ENCODE measurements at places on chromosomes 2 and 18.
A peak's percentile ranks its signal among the peaks of the same experiment; 100 is the strongest.

DNA sequence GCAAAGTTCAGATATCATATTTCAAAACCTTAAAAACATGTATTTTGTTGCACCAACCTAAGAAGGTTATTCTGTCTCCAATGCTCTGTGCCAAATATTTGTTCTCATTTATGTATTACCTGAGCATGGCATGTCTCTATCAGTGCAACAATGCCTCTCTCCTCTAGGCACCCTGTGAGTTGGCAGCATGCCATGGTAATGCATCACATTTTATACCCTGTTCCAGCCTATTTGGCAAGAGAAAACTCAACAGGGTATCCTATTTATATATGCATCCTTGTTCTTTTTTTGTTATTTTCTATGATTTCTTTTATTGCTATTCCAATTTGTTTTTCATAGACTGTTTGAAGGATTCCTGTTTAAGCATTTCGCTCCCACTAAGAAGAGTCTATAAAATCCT, 126.3 kb upstream of the NRXN1 start:
- DNase-seq = no peak

DNA sequence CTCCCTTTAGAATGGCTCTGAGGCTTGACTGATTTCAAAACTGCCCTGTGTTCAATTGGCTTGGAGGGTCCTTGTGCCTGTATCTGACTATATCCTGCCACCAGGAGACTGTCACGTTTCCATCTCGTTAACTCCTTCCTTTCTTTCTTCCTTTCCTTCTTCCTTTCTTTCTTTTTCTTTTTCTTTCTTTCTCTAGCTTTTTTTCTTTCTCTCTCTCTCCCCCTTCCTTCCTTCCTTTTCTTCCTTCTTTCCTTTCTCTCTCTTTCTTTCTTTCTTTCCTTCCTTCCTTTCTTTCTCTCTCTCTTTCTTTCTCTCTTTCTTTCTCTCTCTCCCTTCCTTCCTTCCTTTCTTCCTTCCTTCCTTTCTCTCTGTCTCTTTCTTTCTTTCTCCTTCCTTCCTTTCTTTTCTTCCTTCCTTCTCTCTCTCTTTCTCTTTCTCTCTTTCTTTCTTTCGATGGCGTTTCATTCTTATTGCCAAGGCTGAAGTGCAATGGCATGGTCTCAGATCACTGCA, 38.1 kb upstream of the EML6 start:
- no peak for DNase-seq

DNA sequence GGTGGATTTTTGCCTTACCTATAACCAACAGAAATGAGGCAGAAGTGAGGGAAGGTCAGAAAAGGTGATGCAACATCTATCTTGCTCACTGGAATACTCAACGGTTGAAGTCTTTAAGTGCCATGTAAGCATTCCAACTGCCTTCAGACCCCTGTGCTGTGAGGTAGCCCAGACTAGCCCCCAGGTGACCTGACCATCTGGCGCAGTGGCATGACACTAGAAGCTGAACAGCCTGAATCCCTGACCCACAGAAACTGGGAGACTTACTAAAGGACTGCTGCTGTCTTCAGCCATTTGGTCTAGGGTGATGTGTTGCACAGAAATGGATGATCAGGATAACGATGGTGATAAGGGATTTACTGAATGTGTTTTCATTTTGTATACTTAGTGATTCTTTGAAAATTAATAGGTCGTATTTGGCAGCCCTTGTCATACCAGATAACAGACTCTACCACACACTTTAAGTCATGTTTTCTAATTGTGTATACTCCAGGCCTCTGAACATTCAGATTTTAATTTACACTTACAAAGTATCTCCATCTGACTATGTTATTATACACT, 161.5 kb downstream of the STK39 start:
- no peak for DNase-seq

- DNase-seq = no peak
Measured at GRCh38 chr2:220167956-220168355, 540.5 kb downstream of the SLC4A3 start.

- no peak for DNase-seq
Measured at GRCh38 chr2:215556979-215557378, 121.1 kb upstream of the FN1 start.

DNA sequence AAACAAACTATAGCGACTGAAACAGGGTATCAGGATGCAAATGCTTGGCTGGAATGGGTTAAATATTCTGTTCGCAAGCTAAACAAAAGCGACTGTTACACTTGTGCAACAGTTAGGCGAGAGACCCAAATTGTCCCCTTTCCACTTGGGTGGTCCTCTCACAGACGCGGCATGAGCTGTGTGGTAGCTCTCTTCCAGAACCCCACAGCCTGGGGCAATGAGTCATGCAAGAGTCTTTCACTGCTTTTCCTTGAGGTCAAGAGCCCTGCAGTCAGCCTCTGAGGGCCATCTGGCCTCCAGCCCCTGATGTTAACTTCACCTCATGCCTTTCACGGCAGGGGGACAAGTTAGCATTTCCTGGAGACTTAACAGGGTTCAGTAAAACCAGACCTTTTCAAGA, 25.7 kb downstream of the SULT1C4 start:
- no peak for DNase-seq

GRCh38 chr2:120313695-120314615, 32.0 kb upstream of the INHBB start:
- no peak for DNase-seq

DNA sequence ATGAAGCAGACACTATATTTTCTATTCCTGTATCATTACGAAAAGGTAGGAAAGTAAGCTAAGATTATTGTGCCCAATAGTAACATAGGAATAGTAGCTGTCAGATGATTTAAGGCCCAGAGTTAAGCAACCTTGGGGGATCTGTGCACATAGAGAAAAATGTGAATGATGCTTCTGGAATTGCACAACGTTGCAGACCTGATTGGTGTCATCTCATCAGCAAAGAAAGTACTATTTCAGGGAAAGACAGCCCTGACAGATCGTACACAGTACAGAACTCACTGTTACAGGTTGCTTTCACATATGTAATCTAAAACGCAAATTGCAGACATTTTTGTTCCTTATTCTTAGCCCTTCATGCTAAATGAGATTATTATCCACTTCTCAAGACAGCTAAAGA, 535.9 kb downstream of the TRIB2 start:
- no peak for DNase-seq

DNA sequence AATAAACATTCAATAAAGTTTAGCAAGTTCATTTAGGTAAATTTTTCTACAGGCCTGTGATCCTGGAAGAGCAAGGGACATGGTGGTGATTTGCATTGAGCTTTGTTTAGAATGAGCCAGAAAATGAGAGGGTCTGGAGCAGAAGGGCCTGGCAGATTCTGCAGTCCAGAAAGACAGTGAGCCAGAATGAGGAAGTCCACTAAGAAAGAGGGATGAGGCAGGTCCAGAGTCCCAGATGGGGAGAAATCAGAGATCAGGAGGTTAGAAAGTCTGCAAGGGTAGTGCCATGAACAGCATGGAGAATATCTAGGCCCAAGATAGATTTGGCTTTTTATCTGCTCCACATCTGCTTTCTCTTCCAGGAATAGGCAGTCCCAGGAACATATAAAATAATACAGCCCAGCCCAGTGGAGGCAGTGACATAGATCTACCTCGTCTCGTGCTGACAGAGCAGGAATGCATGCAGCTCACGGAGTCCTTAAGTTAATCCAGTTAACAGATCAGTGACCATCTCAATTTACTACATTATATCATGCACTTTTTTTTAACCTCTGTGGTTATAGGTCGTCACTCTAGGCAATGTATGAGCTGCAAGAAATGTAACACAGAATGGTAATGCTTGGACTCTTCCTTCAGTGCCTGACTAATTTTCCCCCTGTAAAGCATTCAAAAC, 429.0 kb downstream of the SUCLG1 start:
- no peak for DNase-seq

DNA sequence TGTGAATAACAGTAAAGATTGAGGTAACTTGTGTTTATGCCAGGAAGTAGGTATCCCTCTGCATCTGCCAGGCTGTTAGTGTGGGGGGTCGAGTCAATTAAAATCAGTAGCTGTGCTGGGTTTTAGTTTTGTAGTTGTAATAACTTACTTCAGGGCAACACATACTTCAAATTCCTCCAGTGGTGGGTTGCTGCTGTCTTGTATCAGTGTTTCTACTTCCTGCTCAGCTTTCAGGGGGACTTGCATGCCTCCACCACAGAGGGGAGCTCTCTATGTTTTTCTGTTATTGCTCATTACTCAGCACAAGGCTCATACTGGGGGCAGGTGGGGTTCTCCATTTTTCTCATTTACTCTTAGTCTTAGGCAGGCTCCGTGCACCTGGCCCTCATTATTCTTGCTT, 136.8 kb downstream of the CAPN13 start:
- no peak for DNase-seq

GRCh38 chr2:182705761-182706160, 10.3 kb upstream of the DNAJC10 start:
- DNase-seq = no peak

- peak; percentile 9 for DNase-seq
Measured at GRCh38 chr2:46296216-46296839, 879 bp upstream of the EPAS1 start.

DNA sequence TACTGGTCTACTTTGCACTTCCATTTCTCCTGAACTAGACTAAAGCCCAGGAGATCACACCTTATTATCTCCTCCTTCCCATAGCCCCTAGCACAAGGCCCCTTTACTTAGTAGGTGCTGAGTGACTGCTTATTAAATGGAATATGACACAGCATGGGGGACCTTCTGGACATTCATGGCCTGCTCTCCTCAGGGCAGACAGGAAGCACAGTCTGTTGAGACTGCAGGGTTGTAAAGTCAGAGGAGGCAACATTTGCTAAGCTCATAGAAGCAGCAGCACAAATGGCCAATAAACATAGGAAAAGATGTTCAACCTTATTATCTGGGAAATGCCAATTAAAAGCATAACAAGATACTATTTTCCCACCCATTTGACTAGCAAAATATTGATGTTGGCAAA, 75.3 kb downstream of the DNMT3A start:
- no peak for DNase-seq

- peak; percentile 5 for DNase-seq
Measured at GRCh38 chr18:12420821-12421421, 13.2 kb downstream of the PRELID3A start.

GRCh38 chr2:241015439-241015838, 17.0 kb downstream of the SNED1 start:
- no peak for DNase-seq

- no peak for DNase-seq
Measured at GRCh38 chr2:174729797-174730697, 34.2 kb downstream of the CHRNA1 start.

DNA sequence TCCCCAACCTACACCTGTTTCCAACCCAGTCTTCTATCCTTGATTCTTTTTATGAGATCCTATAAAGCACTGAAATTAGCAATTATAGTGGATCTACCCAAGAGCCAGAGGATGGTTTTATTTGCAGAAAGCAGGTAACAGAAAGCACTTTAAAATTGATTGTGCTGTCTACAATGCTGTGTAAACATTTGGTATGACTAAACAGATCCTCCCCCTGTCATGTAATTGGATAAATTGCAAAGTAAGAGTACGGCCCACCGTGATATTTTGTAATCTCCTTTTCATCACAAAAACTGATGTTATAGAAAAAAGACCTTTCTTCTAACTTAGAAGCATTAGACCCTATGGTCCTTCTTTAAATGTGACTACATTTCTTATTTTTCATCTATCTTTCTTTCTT, 11.3 kb upstream of the PPP3R1 start:
- DNase-seq = no peak

GRCh38 chr2:216163518-216163917, 54.4 kb downstream of the XRCC5 start:
- no peak for DNase-seq

- no peak for DNase-seq
Measured at GRCh38 chr18:1993866-1994265, 577.4 kb downstream of the METTL4 start.

GRCh38 chr2:62806231-62806630, 100.7 kb downstream of the EHBP1 start:
- DNase-seq = no peak

- DNase-seq = no peak
Measured at GRCh38 chr2:181128199-181128598, 147.8 kb downstream of the UBE2E3 start.

DNA sequence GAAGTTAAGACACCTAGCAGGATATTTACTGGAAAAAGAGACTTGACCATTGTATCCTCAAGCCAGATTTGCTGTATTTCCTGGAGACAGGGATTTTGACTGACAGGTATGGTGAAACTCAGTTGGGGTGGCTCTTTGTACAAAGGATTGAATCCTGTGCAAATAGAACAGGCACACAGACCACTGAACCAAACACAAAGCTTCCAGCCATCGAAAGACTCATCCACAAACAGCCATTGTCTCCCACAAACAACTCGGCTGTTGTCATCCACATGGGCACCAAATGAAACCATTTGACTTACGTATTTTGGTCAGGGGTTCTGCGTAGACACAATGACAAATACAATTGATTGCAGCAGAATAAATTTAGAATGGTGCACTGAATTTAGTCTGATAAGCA, 15.9 kb downstream of the RNF152 start:
- DNase-seq = no peak

DNA sequence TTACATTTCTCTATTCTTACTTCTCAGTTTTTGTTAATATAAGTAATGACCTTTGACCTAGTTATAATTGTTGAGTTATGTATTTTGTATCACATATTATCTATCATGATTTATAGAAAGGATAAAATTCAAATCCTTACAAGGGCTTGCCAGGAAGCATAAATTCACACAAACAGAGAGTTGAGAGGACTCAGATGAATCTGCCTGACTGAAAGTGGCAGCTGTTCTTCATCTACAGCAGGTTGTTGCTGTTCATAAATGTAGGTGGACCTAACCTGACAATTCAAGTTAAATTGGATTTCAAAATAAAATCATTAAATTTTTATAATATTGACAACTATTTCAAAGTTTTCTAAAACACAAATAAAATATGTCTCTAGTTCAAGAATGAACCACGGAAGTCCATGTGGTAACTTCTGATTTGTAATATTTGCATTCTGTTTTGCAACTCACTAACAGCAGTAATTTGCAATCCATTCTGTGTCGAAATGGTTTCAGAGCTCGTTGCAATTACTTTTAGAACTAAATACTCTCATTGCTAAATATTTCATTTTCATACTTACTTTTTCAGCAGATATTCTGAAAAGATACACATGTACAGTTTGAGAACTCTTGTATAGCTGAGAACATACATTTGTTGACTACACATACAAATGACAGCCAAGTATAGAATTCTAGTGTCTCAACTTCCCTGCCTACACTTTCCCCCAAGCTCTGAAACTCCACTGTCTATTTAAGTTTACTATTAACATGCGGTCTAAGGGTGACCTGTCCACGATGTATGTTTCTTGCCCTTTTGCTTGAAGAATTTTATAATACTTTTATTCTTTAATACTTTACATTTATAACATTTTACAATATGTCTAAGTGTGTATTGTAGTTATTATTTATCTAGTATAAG, 25.7 kb downstream of the SCN7A start:
- no peak for DNase-seq

All from stimulated activated naive B cell treated with anti-CD40 and anti-IgM and Interleukin-4, amounts not matched to agents 10 μg/mL and 1 μg/mL and 100 μg/mL, for 72 hours (primary cell).